Activated CD4-positive, alpha-beta T cell treated with anti-CD3 and anti-CD28 coated beads for 24 hours (primary cell): ENCODE measurements at places on chromosomes 6 and 20.

GRCh38 chr6:73340048-73340447, 14.0 kb downstream of the DPPA5 start:
- DNase-seq, result no peak

DNA sequence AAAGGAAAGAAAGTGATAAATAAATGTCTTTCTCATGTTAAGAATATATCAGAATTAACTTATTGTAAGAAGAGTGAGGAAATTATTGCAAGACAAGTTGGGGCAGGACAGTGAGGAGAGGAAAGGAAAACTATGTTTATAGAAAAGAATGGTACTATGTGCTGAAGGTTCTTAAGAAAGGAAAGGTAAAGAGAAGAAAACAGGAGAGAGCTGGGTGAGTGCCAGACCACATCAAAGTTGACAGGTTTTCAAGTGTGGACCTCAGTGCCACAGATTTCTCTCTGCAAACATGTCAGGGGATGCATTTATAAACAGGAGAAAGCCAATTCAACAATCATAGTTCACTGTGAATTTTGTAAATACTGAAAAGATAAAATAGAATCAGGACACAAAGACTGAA, 439.2 kb downstream of the PKHD1 start:
- DNase-seq, result no peak

DNA sequence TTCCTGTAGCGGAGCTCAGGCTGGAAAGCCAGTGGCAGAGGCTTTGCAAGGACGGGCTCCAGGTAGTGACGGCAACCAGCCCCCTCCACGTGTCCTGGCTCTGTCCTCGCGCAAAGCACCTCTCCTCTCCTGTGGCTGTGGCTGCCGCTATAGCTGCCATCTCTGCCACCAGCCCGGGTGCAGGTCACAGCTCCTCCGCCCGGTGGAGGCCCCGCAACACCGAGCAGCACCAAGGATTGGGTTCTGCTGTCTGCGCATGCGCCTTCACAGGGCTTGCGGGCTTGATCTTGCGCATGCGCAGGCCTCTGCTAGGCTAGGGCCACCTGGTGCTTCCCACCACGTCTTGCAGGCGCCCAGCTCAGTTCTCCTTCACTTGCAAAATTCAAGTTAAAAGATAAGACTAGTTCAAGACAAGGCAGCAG, 625.4 kb downstream of the QKI start:
- DNase-seq, result peak; percentile 21

GRCh38 chr20:29689411-29690225, 1567.8 kb upstream of the DEFB115 start:
- DNase-seq, result peak; percentile 26

DNA sequence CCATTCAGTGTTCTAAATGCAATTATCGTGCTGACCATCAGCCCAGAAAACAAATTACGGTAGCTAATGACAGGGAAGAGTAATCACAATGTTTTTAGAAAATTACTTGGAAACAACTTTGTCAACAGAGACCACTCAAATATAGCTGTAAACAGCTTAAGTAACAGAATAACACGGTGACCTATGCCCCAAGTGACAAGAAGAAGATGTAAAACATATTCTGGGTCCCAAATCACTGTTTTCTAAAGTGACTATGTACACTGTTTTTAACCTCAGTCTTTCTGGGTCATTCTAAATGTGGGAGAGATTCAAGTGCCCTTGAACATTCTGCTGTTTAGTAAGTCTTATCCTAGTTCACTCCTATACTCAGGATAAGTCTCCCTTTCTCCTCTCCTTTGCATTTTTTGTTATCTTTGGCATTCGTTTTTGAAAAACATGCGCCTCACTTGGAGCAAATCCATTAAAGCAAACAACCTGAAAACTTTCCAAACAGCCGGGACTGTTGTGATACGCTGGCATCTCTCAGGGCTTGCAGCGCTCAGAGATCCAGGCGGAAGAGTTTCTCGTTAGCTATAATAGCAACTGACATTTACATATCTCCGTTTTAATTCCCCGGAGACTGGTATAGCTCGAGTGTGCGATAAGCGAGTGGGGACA, 114.5 kb upstream of the SOX4 start:
- DNase-seq, result no peak

DNA sequence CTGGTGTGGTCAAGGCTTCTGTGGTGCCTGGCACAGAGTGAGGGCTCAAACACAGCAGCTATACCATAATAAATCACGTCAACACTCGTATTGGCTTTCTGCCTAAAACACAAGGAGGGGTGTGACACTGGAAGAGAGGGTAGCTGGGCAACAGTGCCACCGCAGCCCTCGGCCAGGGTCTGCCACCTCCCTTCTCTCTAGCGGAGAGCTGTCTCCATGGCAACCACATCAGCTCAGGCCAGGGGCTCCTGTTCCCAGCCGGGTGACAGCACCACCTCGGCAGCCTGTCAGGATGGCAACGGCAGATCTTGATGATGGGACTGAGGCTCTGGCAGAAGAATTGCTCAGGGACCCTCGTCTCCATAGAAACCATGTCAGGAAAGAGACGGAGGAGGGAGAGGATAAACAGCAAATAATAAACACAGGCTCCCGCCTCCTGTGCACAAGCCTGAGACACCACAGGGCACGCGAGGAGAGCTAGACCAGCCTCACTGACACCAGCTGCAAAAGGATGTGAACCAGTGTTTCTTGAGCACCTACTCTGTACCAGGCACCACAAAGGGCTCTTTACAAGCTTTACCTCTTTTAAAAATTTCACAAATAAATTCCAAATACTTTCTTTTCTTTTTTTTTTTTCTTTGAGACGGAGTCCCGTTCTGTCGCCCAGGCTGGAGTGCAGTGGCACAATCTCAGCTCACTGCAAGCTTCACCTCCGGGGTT, 50.4 kb upstream of the TLDC2 start:
- no peak for DNase-seq

DNA sequence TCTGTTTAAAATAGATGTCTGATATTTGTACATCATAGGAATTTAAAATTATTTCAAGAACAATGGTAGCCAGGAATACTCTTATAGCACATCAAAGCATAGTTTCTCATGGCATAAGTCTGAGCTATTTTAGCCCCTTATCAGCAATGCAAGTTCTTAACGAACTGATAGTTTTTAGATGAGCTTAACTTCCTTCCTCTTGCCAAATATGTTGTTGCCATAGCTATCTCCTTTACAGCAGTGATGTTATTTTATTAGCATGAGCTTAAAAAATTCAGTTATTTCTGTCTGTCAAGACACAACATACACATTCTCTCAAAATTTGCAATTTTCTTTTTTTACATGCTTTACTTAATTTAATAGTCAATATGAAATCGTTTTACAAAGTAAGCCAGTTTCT, 867.2 kb downstream of the PHF3 start:
- no peak for DNase-seq

DNA sequence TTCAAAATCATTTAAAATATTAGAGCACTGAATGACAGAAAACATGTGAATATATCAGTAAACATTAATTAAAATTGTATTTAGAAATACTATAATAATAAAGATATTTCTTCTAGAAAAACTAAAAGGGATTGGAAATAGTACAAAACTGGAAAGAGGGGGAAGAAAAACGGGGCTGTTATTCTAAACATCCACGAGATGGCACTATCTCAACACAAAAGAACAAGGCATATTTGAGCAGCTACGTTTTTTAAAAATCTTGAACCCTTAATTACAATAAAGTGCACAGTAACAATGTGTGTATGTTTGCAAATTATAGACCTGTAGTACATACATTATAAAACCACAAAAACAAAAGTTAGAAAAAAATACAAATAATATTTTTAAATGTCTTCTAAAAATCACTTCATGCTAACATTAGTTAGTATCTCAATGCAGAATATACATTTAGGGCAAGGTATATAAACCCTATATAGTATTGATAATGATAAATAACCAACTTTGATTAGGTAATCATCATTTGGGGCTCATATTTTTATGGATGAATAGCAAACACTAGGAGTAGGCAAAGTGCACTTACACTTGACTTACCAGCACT, 42.5 kb upstream of the PNISR start:
- DNase-seq, result no peak

- DNase-seq, result no peak
These were observed 7.8 kb downstream of the PREX1 start for GRCh38 chr20:48819821-48820648.

- no peak for DNase-seq
These were observed 33.0 kb downstream of the RRBP1 start for GRCh38 chr20:17648791-17649730.

DNA sequence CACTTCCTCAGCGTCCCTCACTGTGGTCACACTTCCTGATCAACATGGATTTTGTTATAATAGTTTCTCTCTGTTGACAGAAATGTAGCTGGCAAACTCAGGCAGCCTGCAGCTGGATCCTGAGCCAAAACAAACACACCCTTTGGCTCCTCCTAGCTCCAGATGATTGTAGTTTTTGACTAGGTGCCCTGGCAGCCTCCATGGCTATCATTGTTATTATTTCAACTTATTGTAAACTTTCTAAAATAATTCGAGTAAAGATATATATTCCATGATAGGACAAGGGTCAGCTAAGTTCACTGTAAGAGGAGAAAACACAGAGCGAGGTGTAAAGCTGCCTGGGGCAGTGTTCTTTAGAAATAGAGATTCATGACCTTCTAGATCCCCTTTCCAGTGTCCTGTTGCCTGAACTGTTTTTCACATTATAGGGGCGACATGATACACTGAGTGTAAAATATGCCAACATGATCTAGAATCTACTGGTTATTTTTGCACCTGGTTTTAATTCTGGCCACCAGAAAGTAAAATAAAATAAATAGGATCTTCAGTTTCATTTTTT, 98.2 kb upstream of the HDGFL1 start:
- no peak for DNase-seq

DNA sequence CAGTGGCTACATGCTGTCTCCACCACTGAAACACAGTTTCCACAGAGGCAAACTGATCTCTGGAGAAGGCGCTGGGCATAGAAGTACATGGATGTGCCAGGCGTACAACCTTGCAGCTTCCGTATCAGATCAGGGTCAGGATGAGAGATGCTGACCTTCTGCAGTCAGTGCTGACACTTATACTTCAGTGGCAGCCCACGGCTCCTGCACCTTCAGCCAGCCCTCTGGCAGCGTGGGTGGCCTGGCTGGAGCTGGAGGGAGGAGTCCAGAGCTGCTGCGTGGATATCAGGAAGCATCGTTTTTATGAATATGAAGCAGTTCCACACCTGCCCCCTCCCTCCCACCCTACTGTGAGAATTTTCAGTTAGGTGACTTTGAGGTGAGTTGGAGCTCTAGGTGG, 149.3 kb downstream of the CFAP61 start:
- no peak for DNase-seq

DNA sequence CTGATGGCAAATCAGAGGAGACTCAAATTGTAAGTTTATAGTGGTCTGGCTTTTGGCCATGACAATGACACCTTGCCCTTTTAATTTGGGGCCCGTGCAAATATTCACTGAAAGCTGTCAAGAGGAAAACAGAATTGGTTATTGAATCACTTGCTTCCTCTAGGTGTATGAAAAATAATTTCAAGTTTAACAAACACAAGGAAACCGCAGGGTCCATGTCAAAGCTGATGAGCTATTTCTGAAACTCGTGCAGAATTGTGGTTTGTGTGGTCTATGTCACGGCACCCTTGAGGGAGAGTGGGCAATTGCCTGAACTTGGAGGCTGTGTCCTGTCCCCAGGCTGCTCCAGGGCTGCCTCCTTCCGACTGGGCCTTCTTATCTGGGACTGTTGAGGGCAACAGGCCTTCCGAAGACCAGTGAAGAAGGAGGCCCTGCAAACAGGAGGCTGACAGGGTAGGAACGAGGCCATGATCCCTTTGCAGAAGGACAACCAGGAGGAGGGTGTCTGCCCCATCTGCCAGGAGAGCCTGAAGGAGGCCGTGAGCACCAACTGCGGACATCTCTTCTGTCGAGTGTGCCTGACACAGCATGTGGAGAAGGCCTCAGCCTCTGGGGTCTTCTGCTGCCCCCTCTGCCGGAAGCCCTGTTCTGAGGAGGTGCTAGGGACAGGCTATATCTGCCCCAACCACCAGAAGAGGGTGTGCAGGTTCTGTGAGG, 788 bp downstream of the TRIM40 start:
- no peak for DNase-seq

DNA sequence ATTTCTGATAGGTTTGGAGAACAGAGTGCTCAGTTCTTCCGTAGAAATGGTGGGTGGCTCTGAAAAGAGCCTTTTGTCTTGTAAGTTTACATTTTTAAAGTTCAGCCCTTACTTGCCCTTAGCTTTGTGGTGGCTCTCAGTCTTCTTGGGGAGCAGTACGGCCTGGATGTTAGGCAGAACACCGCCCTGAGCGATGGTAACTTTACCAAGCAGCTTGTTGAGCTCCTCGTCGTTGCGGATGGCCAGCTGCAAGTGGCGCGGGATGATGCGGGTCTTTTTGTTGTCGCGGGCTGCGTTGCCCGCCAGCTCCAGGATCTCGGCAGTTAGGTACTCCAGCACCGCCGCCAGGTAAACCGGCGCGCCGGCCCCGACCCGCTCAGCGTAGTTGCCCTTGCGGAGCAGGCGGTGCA, 19.5 kb downstream of the OR2B2 start:
- DNase-seq, result no peak

DNA sequence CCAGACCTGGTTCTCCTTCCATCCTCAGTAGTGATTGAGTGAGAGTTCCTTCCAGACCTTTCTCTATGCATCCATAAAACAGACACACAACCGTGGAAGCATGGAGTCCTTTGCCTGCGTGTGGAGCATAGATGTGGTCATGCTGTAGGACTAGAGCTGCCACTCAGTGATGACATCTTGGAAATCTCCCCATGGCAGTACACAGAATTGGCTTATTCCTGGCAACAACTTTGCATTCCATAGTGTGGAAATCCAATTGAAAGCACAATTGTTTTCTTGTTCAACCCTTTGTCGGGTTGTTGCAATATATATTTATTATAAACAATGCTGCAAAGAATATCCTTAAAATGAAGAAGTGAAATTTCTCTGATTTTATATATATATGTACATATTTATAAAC, 547.8 kb downstream of the CDH26 start:
- no peak for DNase-seq

- no peak for DNase-seq
These were observed 410.2 kb upstream of the MAP3K7 start for GRCh38 chr6:90997076-90997475.

GRCh38 chr20:37228082-37228481, 33.5 kb downstream of the GHRH start:
- DNase-seq, result no peak

DNA sequence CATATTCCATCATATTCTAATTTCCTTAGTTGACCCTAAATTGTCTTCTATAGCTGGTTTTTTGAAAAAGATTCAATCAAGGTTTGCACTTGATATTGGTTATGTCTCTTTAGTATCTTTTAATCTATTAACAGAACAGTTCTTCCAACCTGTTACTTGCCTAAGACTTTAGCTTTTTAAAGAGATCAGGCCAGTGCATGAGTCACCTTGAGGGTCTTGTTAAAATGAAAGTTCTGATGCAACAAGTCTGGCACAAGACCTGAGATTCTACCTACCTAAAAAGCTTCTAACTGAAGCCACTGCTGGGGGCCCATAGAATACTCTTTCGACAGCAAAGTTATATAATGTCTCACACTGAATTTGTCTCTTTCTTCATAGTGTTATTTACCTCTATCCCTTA, 3.2 kb downstream of the USP45 start:
- DNase-seq, result no peak

GRCh38 chr20:37344506-37345338, 1.2 kb upstream of the SRC start:
- no peak for DNase-seq

GRCh38 chr6:137044366-137045221, at the start of gene IL20RA:
TSS of gene IL20RA (minus strand) at chr6:137044965. CDS start at chr6:137044728, 237 bp downstream.
- DNase-seq, result peak; percentile 1

GRCh38 chr6:116969211-116969863, 92.3 kb downstream of the RFX6 start:
- no peak for DNase-seq

- no peak for DNase-seq
These were observed 121.3 kb upstream of the PTPN1 start for GRCh38 chr20:50388733-50389437.
